ENCODE measurements at places on chromosomes 5 and 9.

- no peak for DNase-seq
Measured at GRCh38 chr5:79002374-79002773, 17.3 kb upstream of the ARSB start.

DNA sequence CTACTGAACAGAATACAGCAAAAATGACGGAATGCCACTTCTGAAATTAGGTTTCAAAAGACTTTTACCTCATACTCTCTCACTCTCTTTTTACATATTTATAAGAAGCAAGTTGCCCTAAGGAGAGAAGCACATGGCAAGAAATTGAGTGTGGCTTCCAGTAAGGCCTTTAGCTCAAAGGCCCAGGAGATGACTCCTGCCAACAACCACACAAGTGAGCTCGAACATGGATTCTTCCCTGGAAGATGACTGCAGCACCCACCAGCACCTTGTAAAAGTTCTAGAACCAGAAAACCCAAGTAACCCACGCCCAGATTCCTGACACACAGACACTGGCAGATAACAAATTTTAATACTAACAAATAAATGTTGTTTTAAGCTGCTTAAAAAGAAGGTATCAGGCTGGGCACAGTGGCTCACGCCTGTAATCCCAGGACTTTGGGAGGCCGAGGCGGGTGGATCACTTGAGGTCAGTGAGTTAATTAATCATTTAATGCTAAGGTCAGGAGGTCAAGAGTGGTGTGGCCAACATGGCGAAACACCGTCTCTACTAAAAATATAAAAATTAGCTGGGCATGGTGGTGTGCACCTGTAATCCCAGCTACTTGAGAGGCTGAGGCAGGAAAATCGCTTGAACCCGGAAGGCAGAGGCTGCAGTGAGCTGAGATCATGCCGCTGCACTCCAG is 17.0 kb downstream of the PTBP3 start:
- no peak for DNase-seq

DNA sequence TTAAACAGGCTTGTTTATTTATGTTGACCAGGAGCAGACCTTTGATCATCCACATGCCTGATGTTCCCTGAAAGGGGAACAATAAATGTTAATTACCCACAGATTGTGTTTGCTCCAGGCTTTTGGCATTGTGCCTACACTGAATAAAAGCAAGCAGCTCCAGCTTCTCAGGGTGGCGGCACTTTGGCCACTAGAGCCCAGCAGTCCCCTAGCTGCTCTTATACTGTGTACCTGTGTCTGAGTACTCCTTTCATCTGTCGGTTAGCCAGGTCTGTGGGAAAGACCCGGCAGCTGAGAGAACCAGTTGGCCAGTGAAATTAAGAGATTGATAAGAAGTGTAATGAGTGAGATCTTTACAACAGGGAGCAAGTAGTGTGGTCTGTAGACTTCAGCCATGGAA is 254.8 kb upstream of the FTMT start:
- no peak for DNase-seq

- no peak for DNase-seq
Measured at GRCh38 chr9:83477120-83477519, 61.1 kb downstream of the FRMD3 start.

GRCh38 chr9:20592673-20593072 is 29.6 kb downstream of the MLLT3 start:
- DNase-seq: no peak

DNA sequence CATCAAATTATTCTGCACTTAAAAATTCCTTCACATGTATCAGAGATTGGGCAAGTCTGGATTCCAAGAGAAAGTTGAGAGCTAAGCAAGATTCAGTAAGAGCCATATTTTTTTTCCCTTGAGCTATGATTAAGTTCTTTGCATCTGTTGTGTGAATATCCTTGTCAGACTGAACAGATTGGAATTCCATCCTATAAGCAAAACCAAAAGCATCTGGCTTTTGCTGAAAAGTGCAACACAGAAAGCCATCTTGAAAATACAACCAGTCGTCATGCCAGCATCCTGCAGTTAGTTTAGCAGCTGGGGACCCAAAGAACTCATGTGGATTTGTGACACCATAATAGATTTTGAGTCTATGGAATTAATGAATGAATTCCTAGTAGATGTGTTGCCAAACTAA is 316.9 kb downstream of the MTRR start:
- DNase-seq: no peak

DNA sequence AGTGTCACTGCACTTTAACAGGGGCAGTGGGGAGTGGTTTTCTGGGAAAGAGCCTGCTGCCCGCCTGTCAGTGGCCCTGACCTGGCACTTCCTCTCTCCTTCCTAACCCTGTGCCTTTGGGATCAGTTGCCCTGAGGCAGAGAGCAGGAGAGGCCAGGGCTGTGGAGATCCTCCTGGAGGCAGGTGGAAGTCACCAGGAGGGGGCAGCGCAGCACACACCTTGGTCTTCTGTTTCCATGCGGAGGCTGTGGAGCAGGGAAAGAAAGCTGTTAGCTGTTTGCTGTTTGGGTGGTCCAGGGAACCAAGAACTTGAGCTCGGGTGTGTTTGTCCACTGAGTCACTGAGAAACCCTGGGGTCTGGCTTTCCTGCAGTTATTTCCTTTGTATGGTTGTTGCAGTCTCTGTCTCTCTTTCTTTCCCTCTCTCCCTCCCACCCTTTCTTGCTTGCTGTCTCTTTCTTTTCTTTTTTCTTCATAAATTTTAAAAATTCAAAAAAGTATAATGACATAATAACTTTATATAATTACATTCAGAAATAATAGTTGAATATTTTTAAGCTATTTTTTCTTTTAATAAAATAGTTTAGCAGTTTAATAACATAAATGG is 28.1 kb downstream of the NTRK2 start:
- no peak for DNase-seq

GRCh38 chr9:14310311-14310710 is 3.6 kb downstream of the NFIB start:
- DNase-seq: no peak

- DNase-seq: no peak
Measured at GRCh38 chr9:34479431-34479866, 20.8 kb downstream of the DNAI1 start.

GRCh38 chr9:133263557-133263956 is 11.4 kb downstream of the ABO start:
- DNase-seq: no peak

DNA sequence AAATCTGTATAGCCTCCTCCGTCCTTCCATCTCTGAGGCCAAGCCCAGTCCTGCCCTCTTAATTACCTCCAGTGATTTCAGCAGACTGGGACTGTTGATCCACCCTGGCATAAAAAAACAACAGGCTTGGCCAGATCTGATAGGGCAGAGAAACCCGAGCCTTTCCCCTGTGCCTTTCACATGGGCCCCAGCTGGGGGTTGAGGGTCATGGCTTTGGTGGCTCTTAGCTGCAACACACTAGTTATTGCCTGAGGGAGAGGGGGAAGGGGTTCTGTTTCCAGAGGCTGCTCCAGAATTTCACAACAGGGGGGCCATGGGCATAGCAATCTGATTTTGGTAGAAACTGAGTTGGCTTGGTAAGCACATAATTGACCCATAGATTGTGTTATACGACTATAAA is 21.2 kb upstream of the PANK3 start:
- no peak for DNase-seq

DNA sequence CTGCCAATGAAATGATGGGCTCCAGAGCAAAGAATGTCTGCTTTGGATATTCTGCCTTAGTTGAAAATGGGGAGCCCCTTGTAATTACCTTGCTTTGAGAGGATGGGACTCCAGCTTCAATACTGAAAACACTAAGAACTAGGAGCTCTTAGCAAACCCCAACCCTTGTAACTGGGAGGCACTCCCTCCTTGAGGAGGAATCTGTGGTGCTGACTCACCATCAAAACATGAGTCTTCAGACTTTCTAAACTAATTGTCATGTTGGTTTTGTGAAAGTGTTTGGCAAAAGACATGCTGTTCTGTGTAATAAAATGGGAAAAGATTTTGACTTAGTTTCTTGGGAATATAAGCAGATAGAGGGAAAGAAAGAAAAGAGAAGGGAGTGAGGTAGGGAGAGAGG is 91.9 kb upstream of the PTPRD start:
- DNase-seq: no peak

- DNase-seq: no peak
Measured at GRCh38 chr5:158376679-158377078, 517.7 kb upstream of the CLINT1 start.

GRCh38 chr9:95611354-95611753 is 94.6 kb upstream of the PTCH1 start:
- no peak for DNase-seq

- DNase-seq: no peak
Measured at GRCh38 chr5:35186749-35187148, 43.5 kb downstream of the PRLR start.

DNA sequence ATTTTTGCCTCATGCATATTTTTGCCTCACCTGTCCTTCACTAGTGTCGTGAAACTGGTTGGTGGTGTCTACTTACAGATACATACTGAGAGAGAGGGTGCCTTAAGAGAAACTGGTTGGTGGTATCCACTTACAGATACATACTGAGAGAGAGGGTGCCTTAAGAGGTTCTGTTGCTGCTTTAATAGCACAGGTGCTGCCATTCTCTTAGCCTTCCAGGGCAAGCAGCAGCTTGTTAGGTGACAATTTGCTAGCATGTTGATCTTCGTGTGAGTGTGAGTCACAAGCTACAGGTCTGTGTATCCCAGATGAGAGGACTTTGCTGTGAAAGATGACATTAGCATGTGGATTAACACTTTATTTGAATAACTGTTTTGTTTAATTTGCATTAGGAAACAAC is 1.4 kb downstream of the PTTG1 start:
- no peak for DNase-seq

- DNase-seq: no peak
Measured at GRCh38 chr9:34085581-34086500, 37.2 kb upstream of the UBAP2 start.

- DNase-seq: no peak
Measured at GRCh38 chr5:158268286-158268685, 409.3 kb upstream of the CLINT1 start.

DNA sequence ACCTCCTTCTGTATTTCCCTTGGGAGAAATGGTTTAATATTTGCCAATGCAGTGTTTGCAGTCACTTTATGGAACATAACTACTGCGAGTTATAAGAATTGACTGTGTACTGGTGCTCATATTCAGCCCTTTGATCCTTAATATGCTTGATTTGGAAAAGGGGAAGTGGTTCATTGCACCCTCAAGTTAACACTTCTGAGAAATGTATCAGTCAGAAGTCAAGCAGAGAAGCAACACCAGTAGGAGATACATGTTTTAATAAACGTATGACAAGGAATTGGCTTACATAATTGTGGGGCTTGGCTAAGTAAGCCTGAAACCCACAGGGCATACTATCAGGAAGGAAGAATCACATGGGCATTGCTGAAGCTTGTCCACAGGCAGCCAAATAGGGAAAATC is 131.0 kb upstream of the SPRY4 start:
- DNase-seq: no peak

DNA sequence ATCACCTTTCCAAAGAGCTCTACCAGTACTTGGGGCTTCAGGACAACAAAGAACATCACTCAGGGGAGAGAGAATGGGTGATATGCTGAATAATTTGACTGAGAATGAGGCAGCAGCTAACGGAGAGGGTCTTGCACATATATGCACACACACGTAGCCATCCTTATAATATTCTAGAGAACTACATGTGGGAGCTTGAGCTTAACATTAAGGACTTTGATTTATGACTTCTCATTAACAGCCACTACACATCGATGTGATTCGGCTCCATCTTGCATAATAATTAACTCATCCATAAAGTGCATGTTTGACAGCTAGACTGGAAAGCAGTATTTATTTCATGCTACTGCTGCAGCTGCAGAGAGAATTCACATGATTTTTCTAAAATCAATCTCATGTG is 163.4 kb downstream of the RAB3C start:
- no peak for DNase-seq

GRCh38 chr9:133955821-133956411 is 36.2 kb downstream of the VAV2 start:
- DNase-seq: no peak

GRCh38 chr5:139639619-139640380 is 8.3 kb upstream of the CXXC5 start:
- no peak for DNase-seq

DNA sequence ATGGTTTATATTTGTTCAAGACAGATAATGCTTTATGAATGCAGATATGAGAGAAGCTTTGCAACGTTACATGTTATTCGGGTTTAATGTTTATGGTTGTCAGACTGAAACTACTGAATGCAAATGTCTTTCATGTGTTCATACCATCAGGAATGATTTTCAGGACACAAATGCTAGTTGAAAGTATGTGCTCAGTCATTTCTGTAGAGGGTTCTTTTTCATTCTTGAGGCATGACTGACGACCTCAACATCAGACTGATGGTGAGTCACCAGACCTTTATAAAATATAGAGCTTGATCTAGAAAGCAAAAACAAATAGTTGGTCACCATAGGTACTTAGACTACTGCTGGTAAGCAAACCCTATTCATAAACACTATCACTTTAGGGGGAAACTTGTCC is 287.3 kb upstream of the NUDT12 start:
- DNase-seq: peak; percentile 88

DNA sequence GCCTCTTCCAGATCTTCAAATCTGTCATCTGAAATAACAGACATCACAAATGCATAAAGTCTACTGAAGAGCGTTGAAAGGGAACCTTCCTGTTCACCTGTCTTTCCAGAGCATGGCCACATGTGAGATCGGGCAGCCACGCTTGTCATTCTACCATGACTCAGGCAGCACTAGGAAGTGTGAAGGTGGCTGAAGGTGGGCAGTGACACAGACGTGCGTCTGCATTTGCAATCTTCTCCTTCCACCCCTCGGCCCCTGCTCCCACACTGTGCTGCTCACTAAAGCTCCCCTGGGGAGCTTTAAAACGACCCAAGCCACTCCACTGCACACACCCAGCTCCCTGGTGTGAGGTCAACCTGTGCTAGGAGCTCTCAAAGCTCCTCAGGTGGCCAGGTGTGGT is 2.5 kb downstream of the ENTR1 start:
- no peak for DNase-seq

DNA sequence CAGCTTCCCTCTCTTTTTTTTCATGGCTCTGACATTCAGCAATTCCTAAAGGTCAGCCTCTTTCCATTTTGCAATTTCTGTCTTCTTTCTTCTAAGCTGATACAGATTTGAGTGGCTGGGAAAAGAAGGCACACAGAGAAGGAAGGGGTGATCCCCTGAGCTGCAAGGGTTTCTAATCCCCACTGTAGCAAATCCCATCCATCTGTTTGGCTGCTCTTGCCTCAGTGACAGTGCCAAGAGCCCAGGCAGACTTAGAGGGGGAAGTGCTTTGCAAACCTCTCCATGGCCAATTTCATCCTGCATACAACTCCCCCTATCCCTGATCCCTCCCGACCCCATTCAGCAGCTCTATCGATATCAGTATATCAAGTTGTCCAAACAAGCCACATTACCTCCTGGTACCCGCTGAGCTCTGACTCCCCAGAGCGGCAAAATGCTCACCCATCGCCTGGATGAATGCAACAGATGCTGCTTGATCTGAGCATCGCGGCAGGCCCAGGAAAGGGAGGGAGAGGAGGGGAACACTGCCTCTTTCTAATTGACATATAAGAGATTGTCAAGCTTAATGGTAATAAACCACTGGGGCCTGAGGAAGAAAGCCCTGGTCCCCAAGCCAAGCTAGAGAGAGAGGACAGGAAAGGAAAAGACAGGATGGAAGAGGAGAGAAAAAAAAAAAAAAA is 268.9 kb downstream of the ASTN2 start:
- DNase-seq: no peak

- DNase-seq: no peak
Measured at GRCh38 chr5:142796492-142797109, 26.4 kb downstream of the ARHGAP26 start.
